ENCODE measurements at places on chromosomes 3 and 15.

GRCh38 chr3:133301731-133302130 lies 98.1 kb upstream of the BFSP2 start:
- DNase-seq, result no peak

DNA sequence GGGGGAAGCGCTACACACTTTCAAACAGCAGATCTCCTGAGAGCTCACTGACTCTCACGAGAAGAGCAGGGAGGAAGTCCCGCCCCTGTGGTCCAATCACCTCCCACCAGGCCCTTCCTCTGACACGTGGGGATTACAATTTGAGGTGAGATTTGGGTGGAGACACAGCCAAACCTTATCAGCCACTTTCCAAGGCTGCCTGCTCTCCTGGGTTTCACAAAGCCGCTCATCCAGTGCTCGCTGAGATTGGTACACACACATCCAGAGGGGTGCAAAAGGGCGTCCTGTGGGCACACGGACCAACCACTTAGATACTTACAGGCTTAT lies 23.1 kb downstream of the XXYLT1 start:
- no peak for DNase-seq

GRCh38 chr3:112463250-112463649 lies 36.0 kb downstream of the BTLA start:
- no peak for DNase-seq

- no peak for DNase-seq
Measured at GRCh38 chr15:31447931-31448634, 121.4 kb downstream of the KLF13 start.

DNA sequence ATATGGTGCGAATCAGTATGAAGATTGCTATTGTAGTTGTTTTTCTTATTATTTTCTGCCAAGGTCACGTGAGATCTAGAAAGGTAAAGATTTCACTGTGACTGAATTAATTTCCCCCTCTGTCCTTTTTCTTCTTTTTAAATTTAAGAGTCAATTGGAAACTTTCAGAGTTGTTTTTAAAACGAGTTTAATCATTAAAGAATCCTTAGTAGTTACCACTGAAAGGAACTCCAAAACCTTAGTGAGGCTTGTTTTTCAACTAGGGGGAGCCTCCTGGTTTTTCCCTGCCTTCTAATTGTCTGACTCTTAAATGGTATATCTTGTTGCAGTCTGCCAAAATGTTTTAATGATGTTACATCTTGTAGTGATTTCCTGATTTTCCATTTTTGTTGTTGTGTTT lies 17.6 kb downstream of the P2RY12 start:
- DNase-seq, result no peak

GRCh38 chr15:73997986-73998385 lies 3.5 kb downstream of the PML start:
- DNase-seq, result no peak

- DNase-seq, result no peak
Measured at GRCh38 chr3:50455161-50456018, 48.0 kb downstream of the CACNA2D2 start.

DNA sequence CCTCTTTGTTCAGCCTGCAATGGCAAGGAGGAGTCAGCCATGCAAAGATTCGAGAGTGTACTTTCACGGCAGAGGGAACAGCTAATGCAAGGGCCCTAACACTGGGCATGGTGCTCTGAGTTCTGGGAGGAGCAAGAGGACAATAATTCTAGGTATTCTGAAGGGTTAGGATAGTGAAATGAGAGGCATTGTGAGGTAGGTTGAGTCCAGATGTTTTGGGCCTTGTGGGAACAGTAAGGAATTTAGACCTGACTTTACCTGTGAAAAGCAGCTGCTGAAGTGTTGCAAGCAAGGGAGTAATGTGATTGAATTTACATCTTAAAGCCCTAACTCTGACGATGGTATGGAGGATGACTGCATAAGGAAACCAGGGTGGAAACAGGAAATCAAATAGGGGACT lies 211.6 kb downstream of the CNTN3 start:
- no peak for DNase-seq

DNA sequence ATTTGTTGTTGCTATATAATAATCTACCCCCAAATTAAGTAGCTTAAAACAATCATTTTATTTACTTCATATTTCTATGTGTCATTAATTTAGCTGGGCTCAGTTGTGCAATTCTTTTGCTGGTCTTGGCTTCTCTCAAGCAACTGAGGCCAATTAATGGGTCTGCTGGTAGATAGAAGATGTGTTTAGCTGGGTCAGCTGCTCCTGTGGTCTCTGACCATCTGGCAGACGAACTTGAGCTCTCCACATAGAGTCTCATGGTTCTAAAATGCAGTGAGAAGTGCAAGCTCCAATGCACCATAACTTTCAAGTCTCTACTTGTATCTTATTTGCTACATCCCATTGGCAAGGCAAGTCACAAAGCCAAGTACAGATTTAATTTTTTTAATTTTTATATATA lies 515.6 kb downstream of the ZIC1 start:
- DNase-seq, result no peak

- DNase-seq, result no peak
Measured at GRCh38 chr3:140363801-140364200, 314.1 kb upstream of the TRIM42 start.

DNA sequence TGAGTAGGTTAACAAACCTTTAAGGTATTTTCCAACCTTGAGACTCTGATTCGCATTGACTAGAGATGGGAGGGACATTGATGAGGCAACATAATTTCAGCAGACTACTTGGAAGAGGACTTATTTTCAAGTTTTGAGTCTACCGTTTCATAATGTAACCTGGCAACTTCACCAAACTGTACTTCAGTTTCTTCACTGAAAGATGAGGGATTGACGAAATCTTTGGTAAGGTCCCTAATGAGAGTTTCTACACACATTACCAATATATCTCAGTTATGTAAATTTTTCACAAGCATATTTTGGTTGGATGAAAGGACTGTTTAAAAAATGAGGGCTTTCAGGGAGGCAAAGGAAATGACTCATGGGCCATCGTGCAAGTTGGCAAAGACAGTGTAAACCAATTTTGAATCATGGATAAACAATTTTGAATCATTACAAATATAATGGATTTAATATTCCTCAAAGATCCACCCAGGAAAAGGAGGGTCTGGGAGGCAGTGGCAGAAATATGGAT lies 28.7 kb upstream of the SEMA6D start:
- DNase-seq, result no peak

GRCh38 chr3:10116928-10117327 lies 1.5 kb downstream of the BRK1 start:
- no peak for DNase-seq

DNA sequence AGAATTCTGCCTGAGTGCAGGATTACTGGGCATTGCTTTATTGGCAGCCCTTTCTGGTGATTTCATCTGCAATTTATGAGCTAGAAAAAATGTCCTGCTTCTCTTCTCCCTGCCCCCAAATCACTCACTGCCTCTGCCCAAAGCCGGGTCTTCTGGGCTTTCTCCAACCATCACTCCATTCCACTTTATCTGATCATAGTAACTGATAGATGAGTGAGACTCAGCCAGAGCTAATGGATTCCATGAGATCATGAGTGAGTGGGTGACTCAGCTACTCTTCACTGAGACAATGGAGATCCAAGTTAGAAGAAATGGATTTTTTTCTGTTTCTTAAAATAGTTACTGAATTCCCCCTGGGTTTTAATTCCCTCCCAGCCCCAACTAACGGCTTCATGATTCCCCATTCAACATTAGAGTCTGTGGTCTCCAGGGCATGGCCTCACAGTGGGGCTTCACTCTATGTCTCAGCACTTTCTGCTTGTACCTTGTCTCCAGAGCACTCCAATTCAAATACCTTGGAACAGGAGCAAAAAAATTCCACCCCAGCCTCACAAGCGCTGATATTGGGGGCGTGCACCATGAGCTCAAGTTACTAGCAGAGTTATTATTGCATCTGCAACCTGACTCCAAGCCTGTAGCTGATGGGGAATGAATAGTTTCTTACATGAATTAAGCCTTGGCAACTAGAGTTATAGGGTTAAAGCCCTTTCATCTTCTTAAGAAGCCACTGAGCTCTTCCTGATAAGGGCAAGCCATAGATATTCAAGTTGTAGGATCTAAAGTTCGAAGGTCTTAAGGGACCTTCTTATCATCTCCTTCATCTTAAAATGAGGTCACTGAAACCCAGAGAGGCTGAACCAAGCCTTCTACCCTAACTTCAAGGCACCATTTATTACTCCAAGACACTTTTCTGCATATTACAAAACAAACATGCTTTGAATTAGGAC lies 85.9 kb downstream of the AGBL1 start:
- DNase-seq, result no peak

DNA sequence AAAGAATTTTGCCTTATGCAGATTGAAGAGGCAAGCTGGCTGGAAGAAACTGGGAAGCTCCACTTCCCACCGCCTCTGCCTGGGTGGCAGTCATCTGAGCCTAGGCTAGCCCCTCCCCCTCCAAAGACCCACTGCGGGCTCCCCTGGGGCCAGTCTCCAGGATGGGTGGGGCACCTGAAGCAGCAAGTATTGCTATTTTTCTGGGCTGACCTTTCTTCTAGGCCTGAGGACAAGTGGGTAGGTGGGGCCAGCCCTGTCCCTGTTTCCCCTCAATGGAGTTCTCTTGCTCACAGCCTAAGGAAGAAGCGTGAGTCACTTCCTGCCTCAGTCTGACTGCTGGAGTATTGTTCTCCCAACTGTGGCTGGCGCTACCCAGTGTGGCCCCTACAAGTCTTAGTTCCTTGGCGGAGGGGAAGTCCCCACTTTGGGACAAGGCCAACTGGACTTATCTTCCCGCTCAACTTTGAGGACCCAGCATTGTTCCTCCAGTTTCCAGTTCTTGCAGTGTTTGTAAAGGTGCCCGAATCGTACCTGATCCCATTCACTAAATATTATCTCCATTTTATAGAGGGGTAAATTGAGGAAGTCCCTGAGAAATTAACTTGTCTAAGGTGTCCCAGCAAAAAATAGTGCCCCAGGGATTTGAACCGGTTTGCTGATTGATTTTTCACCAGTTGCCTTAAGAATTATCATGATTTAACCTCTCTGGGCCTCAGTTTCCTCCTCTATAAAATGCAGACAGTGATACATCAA lies 1.4 kb downstream of the FURIN start:
- no peak for DNase-seq

- DNase-seq, result no peak
Measured at GRCh38 chr3:155420881-155421486, 127.5 kb upstream of the STRIT1 start.

DNA sequence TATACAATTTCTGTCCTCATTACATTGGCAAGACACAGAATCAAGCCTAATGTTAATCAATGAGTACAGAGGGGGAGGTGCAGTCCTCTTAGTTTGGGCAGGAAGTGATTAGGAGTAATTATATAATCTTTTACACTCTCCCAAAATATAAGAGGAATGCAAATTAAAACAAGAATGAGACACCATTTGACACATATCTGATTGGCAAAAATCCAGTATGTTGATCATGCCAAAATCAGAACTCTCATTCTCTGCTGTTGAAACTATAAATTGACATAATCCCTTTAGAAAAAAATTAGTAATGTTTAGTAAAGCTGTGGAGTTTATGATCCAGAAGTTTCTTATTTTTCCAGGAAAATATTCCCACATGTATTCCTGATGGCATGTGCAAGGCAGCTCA lies 373.4 kb downstream of the EPHA6 start:
- DNase-seq, result no peak

GRCh38 chr3:145882436-145882835 lies 278.5 kb downstream of the PLOD2 start:
- DNase-seq, result no peak

DNA sequence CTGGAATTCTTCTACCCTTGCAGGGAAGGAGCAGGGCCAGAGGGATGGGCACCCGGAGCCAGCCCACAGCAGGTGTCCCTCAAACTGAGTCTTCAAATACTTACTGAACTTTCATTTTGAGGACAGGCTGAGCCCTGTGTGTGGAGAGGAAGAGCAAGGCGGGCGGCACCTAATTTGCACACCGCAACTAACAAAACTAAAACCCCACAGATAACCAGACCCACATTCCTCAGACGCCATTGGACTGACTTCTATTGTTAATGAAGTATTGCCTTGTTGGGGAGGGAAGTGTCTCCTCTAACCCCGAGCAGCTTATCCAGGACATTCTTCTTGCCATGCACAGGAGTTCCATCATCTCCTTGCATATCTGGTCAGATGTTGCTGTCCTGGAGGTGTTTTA lies 105.2 kb upstream of the NR2E3 start:
- DNase-seq, result no peak

DNA sequence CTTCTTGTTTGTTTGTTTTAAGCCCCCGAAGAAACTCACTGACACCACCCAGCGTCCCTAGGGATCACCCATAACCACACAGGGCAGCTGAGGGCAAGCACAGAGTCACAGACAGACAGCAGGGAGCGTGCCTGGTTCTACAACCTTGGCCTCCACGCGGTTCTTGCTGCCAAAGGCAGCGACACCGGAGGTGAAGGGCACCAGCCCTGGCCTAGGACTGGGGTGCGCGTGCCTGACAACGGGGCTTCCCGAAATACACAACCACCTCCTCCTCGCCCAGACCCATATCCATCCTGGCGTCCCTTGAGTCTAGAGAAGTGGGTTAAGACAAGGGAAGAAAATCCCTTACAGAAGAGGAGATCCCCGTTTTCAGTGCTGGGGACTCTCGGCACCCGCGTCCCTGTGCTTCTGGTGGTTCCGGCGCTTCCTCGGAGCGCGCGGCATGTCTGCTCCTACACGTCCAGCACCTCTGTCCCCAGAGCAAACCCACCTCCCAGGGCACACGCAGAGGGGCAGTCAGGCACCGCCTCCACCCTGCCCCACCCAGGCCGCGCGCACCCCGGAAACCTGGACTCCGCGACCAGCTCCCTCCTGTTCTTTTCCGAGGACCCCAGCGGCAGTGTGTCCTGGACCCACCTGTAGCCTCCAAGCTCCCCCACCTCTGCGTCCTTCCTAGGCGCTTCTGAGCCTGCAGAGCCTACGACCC lies 911 bp downstream of the RFTN1 start:
- DNase-seq, result peak; percentile 71

DNA sequence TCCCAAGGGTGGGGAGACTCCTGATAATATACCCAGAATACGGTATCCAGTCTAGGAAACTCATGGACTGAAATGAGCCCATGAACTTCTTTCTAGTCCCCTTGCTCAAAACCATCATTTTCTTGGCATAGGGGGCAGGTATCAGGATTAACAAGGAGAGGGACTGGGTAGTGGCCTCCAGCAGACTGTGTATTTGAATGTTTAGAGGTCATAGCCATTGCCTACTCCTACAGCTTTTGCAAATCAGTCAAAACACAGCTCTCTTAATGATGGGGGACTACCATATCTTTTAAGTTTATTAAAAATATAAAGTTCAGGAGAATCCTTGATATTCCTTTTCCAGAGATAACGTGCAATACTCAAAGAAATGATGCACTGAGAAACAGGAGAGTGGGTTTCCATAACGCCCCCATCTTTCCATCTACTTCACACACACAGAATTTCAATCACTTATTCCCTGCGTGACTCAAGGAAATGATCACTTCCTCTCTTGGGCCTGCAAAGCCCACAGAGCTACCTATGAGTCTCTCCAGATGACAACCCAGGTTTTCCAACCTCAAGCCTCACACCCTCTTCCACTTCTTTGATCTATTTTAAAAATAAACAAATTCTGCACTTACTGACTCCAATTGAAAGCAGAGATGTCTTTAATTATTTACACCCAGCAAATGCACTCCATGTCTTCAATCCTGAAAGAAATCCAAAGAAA lies 584.0 kb upstream of the LMCD1 start:
- no peak for DNase-seq
